ENCODE measurements at places on chromosomes 7 and 10. TPM values are rescaled to one million over a fixed set of nuclear protein-coding genes. Genes with fewer than 3 reads are reported as not detected.

Gene IDI2
- not detected for total RNA-seq

Gene CYP2C8
- not detected for total RNA-seq

Gene PNLIPRP3
- total RNA-seq, result not detected

Gene MYL10
- not detected for total RNA-seq

Gene ASZ1
- not detected for total RNA-seq

Gene LFNG
- 8.8 TPM for total RNA-seq

Gene PRF1
- total RNA-seq, result not detected

Gene RAPGEF5
- 291 TPM for total RNA-seq

Gene GDF2
- total RNA-seq, result not detected

Gene PLXDC2
- total RNA-seq, result under 0.01 TPM

Gene SCIN
- 0.15 TPM for total RNA-seq

Gene FAM221A
- 3.9 TPM for total RNA-seq

Gene VIPR2
- not detected for total RNA-seq

Gene LRRC18
- not detected for total RNA-seq

Gene LRRN3
- total RNA-seq, result 0.15 TPM

Gene THNSL1
- total RNA-seq, result 2.3 TPM

Gene MSS51
- 0.65 TPM for total RNA-seq

Gene GOLGA7B
- not detected for total RNA-seq

Gene KCP
- not detected for total RNA-seq

Gene POR
- 65.5 TPM for total RNA-seq

Gene ARF5
- total RNA-seq, result 233 TPM

All from epithelial cell of umbilical artery (primary cell).